ENCODE measurements at places on chromosomes 3 and 15.

DNA sequence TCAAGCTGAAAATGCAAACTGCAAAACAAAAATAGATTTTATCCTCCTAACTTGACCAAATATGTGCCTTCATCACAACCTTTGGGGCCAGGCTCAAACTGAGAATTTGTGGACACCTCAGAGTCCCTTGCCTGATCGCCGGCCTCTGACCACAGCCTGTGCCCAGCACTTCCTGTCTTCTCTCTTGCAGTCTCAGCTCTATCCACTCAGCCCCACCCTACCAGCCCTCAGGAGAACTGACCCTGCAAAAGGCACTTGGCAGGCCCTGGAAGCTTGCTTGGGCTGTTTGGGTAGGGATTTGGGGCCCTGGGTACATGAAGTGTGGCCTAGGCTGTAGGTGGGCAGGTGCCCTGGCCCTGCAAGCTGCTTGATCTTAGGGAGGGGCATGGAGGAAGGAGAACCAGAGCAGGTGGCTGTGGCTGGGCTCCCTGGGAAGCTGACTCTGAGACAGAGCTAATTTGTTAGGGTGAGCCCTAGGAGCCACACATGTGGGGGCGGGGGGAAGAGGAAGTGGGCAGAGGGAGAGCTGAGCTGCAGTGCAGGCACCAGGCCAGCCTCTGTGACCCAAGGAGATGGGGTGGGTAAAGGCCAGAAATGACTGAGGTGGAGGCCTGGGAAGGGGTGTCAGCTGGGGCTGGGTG lies 8.6 kb downstream of the CLEC3B start:
- DNase-seq = no peak

DNA sequence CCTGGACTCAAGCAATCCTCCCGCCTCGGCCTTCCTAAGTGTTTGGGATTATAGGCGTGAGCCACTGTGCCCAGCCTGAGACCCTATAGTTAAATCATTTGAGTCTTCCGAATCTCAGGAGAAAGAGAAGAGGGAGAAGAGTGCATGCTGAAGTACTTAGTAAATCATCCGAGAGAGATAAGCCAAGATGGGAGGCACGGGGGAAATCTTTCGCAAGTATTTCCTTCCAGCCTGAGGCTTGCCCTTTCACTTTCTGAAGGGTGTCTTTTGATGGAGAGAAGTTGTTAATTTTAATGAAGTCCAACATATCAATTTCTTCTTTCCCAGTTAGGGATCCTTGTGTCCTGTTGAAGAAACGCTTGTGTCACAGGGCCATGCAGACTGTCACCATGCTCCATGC lies 97.1 kb upstream of the SLC6A6 start:
- no peak for DNase-seq

DNA sequence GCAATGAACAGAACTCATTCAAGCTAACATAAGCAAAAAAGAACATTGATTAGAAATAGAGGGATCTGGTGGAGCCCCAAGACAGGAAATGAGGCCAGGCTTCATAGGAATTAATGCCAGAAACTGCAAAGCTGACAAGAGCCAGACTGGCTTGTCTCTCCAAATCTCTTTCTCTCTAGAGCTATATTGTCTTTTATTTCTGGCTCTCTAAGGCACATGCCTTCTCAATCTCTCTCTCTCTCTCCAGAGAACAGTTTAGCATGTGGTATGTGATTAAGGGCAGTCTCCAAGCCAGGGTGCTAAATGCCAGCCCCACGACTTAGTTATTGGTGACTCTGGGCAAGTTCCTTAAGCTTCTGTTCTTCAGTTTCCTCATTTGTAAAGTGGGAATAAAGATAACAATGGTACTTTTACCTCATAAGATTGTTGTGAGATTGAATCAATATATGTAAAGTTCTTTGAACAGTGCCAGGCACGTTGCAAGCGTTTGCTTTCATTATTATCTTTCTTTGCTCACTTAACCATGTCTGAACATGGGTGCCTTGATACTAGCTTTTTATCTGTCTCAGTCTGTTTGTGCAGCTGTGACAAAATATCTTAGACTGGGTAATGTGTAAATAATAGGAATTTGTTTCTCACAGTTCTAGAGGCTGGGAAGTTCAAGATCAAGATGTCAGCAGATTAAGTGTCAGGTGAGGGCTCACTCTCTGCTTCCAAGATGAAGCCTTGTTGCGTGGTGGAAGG lies 123.2 kb downstream of the BDH1 start:
- DNase-seq = no peak

DNA sequence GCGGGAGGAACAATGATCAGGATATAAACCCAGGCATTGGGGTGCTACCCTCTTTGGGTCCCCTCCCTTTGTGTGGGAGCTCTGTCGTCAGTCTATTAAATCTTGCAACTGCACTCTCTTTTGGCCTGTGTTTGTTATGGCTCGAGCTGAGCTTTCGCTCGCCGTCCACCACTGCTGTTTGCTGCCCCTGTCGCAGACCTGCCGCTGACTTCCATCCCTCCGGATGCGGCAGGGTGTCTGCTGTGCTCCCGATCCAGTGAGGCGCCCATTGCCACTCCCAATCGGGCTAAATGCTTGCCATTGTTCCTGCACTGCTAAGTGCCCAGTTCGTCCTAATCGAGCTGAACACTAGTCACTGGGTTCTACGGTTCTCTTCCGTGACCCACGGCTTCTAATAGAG lies 1443.7 kb upstream of the CADM2 start:
- no peak for DNase-seq

GRCh38 chr3:106420628-106421027 lies 551.8 kb upstream of the CBLB start:
- DNase-seq = no peak

GRCh38 chr3:78970656-78971055 lies 797.1 kb downstream of the ROBO1 start:
- no peak for DNase-seq

DNA sequence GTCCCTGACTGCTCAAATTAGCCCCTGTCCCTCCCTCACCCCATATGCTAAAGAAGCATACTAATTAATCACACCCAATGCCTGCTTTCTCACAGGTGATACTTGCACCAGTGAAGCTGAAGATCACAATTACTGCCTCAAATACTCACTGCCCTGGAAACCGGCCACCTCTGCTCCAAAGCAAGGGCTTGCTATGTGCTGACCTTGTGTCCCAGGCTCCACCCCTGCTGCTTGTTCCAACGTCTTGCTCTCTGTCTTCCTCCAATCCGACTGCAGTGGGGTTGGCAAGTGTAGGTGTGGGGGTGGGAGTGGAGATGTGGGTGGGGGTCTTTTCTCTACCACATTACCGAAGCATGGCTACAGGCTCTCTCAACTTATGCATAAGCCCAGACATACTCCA lies 55.7 kb upstream of the PSMD6 start:
- no peak for DNase-seq

GRCh38 chr15:41772720-41773331 lies 1.5 kb upstream of the MAPKBP1 start:
- DNase-seq = peak; percentile 79

- no peak for DNase-seq
Measured at GRCh38 chr15:62647843-62648505, 394.6 kb upstream of the TPM1 start.

DNA sequence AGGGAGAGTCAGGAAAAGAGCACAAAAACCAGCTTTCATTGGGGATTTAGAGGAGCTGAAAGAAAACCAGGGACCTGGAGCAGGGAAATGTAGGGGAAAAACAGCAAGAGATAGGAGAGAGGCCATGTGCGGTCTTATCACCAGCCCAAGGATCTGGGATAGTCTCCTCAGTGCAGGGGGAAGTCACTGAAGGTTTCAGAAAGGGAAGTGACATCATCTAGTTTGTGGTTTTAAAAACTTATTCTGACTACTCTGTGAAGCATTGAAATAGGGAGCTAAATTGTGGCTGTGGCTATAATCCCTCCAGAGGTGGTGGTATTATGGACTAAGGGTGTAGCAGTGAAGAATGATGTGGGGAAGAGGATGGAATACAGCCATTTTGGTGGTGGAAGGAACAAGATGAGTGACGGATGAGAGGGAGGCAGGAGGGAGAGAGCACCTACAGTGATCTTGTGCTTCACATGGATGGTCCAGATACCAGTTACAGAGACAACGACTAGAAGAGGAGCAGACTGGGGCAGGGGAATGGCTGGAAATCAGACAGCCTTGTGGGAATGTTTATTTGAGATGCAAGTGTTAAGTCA lies 72.7 kb downstream of the HMG20A start:
- no peak for DNase-seq

- DNase-seq = no peak
Measured at GRCh38 chr3:30779686-30780287, 114.7 kb downstream of the GADL1 start.

- no peak for DNase-seq
Measured at GRCh38 chr15:41281236-41281635, 50.2 kb downstream of the CHP1 start.

DNA sequence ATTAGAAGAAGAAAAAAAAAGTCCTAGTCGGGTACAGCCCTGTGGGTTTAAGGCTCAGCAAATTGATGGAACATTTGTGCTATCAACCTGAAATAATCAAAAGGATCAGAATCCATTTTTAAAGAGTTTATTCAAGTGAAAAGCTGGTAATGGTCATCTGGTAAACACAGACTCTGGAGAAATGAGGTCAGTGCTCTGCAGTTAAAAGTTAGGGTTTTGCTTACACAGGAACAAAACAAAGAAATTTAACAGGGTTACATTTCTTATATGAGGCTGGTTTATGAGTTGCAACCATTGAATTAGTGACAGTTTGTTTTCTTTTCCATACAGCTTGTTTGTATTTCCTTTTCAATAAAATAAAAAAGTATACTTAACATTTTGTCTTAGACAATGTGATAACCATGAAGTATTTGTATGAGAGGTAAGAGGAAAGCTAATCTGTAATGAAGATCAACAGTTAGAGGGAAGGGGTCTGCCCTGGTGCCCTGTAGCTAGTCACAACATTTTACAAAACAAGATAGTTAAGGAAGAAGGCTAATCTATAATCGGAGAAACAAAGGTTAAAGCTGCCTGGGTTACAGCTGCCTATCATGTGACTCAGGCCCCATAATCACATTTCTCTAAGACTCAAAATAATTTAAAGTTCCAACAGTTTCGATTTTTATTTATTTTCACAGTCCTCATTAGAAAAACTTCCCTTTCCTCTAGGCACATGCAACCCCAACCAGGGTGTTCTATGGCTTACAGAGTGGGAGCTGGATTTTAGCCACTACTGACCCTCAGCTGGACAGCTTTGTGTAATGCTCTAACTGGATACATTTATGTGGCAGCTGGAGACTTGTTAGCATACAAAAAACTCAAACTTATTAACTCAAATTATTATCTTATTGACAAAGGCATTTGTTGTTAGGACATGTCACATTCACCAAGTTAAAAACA lies 98.1 kb upstream of the ACP3 start:
- no peak for DNase-seq

DNA sequence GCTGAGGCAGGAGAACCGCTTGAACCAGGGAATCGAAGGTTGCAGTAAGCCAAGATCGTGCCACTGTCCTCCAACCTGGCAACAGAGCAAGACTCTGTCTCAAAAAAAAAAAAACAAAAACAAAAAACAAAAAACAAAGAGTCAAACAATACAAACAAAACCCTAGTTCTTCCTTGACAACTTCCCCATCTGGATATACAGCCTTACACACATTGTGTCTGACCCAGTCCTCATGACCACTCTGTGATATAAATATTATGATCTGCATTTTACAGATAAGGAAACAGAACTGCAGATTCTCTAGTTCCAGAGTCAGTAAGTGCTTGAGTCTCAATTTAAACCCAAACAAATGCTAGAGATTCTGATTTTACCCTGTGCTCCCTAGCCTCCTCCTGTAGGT lies 4.8 kb upstream of the ESYT3 start:
- no peak for DNase-seq

- DNase-seq = no peak
Measured at GRCh38 chr15:36468746-36469145, 110.7 kb upstream of the CDIN1 start.

DNA sequence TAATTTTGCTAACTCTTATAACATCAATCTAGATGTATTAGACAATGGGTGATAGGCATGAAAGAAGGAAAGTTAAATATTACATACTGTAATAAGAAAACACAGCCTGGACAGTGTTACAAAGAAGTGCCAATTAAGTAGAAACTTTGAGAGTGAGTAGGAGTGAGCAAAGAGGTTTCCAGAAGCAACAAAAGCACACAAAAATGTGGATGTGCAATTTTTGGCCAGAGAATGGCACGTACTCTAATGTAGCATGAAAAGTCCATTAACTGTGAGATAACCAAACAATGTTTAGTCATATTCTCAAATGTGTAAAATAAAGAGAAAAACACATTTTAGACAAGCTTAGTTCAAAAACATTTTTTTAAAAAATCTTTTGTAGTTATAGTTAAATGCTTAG lies 567.3 kb downstream of the ROBO1 start:
- no peak for DNase-seq

GRCh38 chr3:34203386-34203785 lies 405.0 kb downstream of the PDCD6IP start:
- DNase-seq = no peak

- no peak for DNase-seq
Measured at GRCh38 chr3:8745619-8746370, 12.2 kb downstream of the CAV3 start.

GRCh38 chr15:79988448-79989117 lies 17.6 kb upstream of the BCL2A1 start:
- no peak for DNase-seq

DNA sequence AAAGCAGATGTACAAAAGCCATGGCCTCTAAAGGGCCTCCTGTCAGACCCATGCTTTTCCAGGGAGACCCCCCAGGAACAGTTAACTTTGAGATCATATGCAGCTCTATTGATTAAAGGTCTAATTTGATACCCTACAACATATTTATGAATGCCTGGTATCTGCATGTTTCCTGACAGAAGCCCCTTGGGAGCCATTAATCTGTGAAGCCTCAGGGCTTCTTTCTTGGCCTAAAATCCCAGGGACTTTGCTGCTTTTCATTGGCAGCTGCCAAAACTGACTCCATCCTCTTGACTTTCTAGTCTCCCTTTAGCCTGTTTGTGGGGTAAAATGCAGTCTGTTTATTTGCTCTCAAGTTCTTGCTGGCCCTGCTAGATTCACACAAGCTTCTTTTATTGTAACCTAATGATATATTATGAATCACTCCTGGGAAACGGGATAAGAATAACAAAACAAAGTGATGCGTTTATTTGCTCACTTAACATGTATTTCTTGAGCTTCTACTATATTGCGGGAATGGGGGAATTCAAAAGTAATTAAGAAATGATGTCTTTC lies 257.0 kb downstream of the LSAMP start:
- no peak for DNase-seq

DNA sequence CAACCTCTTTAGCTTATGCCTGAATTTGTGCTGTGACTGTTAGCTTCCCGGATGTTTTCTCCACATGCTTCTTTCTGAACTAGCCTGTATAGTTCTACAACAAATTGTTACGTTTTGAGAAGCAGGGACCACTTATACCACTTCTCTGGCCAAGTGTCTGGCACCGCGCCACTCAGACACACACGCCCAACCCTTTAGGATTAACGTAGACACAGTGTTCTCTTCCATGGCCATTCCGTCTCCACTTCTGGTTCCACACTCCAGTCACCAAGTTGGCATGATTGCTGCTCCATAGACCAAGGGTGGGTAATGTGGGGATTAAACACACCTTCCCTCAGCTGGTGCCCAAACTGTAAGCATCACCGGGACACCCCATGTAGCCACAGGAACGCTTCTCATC lies 755 bp upstream of the TMEM108 start:
- no peak for DNase-seq

Data from CD4-positive, alpha-beta T cell treated with Interleukin-12 subunit alpha and Interleukin-12 subunit beta, for 1 hour (primary cell).